Stimulated activated CD8-positive, alpha-beta memory T cell treated with anti-CD3 and anti-CD28 coated beads, Interleukin-4, amount 100 ng/mL, for 4 hours (primary cell): ENCODE measurements at places on chromosomes 13 and 19.

DNA sequence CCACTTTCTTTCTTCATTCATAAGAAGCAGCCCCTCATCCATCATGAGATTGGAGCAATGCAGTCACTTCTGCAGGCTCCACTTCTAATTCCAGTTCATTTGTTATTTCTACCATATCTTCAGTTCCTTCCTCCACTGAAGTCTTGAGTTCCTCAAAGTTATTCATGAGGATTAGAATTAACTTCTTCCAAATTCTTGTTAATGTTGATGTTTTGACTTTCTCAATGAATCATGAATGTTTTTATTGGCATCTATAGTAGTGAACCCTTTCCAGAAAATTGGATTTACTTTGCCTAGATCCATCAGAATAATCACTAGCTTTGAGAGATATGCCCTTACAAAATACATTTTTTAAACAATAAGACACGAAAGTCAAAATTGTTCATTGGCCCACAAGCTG lies 2567.7 kb upstream of the PCDH20 start:
- DNase-seq = no peak

DNA sequence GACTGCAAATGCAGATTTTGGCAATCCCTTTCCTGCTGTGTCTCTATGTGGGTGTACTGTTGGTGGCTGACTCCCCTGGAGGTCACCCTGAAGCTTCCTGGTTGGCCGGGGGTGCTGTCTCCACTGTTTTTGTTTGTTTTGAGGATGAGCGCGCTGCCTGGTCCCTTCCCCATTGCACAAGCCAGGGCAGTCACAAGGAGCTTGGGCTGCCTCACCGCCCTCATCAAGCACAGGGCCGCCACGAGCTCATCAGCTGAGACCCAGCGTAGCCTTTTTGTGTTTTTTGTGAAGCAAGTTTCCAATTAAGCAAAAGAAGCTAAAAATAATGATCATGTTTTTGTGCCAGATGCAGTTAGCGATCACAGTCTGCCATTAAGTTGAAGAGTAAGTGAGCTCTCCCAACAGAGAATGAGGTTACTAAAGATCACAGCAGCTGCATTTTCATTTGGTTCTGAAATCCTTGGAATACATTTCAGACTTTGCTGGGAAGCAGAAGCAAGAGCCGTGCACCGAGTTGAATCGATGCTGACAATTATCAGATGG lies 57.8 kb downstream of the GGACT start:
- DNase-seq = no peak

DNA sequence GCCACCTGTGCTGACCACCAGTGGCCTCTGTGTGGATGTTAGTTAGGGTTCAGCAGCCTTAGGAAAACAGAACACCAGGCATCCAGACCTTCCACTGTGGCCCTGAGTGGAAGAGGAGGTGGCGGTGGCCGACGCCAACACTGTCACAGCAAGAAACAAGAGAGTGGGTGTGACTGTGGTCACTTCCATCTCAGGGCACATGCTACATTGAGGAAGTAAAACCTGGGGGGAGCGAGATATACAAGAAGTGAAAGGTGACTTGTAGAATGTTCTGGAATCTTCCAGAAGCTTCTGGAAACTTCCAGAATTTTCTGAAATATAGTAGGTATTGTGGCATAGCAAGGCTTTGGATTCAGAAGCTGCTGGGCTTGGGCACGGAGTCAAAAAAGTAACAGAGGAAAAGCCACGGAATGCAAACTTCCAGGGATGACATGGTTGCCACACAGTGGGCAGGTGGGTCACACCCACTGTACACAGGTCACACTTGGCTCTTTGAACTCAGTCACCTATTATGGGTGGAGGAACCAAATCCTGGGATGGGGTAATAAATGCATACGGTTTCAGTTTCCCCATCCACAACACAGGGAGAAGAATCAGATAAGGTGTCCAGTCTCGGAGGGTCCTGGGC lies 24.3 kb downstream of the GNG7 start:
- no peak for DNase-seq

DNA sequence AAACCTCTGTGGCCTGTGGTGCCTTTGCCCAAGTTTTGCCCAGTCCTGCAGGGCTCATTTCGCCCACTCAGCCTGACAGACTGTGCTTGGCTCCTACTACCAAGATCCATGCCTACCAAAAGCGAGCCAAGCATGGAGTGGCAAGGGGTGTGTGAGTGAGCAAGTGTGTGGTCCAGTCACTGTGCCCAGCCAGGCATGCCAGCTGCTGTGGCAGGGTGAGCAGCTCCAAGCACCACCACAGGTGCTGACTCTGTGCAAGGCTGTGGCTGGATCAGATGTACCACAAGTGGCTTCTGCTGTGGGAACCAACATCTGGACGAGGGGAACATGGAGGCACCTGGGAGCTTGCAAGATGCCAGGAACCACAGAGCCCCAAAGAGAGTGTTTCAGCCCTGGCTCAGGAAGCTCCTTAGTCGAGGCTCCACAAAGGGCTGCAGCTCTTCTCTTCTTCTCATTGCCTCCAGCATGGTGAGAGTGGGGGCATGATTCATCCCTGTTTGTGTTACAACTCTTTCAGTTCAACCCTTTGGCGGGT lies 1564.2 kb upstream of the MIR17HG start:
- no peak for DNase-seq

GRCh38 chr19:38229585-38230073 lies 5.6 kb upstream of the DPF1 start:
- DNase-seq = no peak

- DNase-seq = peak; percentile 83
These were observed 12.8 kb downstream of the LTBP4 start for GRCh38 chr19:40613690-40614621.

DNA sequence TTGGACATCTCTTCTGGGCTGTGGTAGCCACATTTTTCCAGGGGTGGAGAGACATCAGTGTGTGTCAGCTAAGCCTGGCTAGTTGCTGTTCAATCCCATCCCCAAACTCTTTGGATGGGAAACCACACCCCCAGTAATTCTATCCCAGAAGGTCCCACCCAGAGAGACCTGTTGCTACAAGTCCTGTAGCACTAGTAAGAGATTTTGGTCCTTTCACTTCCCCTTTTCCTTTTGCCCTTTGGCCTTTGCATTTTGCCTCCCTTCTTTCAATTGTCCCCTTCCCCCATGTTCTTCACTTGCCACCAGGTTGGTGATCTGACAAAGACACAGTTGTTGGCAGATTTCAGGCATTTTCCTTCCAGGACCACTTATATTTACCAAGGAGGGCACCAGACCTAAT lies 3.8 kb downstream of the CBY2 start:
- no peak for DNase-seq

DNA sequence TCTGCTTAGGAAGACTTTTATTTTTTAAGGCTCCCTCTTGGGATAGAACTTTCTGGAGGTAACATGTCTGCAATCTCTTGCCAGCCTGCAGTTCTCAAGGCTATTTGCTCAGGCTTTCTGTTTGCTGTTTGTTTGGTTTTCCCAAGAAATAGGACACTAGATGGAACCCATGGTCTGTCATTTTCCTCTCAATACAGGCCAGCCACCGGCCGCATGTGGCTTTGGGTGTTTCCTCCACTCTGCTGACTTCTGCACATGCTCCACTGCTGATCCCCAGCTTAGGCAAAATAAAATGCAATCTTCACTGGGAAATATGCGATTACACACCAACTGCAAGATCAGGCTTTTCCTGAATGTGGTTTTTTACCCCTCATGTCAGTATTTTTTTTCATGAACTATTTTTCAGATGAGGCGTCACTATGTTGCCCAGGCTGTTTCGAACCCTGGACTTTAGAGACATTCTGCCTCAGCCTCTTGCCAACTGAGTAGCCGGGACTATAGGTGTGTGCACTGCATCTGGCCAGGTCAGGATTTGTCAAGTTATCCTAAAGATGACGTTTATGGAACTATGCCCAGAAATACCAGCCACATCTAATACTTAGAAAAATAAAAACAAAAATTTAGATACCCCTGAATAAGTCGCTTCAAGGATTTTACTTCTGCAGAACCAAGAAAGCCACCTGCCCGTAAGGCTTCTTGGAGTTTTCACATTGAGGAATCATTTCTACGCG lies 94.3 kb upstream of the PABPC3 start:
- no peak for DNase-seq

DNA sequence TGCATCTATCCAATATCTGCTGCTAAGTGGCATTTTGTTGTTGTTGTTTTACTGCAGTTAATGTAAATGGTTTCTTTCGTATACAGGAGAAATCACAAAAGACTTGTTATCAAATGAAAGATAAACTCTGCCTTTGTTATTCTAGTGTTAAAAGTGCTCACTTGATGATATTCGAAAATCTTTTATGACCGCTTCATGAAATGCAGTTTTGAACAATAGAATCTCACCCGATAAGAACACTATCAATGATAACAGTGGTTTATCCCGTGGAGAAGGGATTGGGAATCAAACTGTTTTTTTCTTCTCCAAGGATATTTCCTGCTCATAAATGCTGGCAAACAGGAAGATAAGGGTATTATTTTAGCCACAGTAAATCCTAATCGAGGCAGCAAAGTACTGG lies 1366.3 kb downstream of the OLFM4 start:
- DNase-seq = no peak

DNA sequence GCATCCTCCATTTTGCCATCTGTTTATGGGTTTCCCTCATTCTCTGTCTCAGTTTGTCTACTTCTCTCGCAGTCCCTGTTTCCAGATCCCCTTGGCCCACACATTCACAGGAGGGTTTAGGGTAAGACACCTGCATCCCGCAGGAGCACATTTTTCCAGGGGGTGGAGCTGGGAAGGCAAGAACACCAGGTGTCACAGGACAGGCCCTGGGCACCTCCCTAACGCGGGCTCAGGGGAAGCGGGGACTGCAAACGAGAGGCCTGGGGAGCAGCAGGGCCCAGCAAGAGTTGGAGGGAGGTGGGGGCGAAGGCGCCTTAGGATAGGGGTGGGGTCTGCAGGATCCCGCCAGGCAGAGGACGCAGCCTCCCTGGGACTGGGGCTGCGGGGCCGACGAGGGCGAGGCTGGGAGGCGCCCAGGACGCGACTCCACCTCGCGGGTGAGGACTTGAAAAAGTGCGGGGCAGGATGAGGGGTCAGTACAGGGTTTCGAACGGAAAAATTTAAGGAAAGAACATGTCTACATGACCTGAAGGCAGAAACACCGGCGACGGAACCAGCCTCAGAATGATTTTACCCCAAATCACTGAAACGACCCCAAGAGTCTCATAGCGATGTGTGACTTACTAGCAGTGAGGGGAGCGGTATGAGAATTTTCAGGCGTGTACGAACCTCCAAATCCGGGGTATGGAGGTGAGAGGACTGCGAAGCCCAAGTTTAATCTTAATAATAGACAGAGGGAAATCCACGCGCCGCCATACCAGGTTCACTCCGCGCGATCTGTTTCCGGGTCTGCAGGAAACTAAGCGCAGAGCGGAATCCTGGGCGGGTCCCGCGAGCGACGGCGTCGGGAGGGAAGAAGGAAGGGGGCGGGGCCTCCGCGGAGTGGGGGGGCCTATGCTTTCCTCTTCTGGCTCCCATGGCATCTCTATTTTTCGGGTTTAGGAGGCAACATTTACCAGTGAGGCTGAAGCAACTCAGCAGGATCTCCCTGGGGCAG lies 7.1 kb upstream of the ERVV-2 start:
- no peak for DNase-seq

- no peak for DNase-seq
These were observed 8.5 kb downstream of the SPATA13 start for GRCh38 chr13:24168979-24169378.

GRCh38 chr19:51311351-51312257 lies at the start of gene IGLON5:
Gene IGLON5, plus strand, starts transcription at chr19:51311644. Its CDS starts 204 bp downstream, at chr19:51311848.
- DNase-seq = no peak

- no peak for DNase-seq
These were observed 47.5 kb downstream of the GAS6 start for GRCh38 chr13:113816254-113816929.

- DNase-seq = no peak
These were observed 93.3 kb downstream of the OXGR1 start for GRCh38 chr13:96900986-96901385.

GRCh38 chr19:4592445-4592844 lies 33.0 kb upstream of the SEMA6B start:
- DNase-seq = no peak

- DNase-seq = no peak
These were observed 44.5 kb downstream of the VWA8 start for GRCh38 chr13:41916173-41916954.

DNA sequence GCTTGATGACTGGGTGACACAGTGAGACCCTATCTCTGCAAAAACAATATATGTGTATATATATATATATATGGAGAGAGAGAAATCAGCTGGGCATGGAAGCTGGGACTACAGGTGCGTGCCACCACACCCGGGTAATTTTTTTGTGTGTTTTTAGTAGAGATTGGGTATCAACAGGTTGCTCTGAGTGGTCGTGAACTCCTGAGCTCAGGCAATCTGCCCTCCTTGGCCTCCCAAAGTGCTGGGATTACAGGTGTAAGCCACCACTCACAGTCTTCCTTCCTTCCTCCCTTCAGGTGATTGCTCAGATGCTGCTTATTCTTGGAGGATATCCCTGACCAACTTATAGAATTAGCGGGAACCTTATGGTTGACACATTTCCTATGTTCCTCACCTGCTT lies 41.9 kb downstream of the ERICH4 start:
- no peak for DNase-seq

DNA sequence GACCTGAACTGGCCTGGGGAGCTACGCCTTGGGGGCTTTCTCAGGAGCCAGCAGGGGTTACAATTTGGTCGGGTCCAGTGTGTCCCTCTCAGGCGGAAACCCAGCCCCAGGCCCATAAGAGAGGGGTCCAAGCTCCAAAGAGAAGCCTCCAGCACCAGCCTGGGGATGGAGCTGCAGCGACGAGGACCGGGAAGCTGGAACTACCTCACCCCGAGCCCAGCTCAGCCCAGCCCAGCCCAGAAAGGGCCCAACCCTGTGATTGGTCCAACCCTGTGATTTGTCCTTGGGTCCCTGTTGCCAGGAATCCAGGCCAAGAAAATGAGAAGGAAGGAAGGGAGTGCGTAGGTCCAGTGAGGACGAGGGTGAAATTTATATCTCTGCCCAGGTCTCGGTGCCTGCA lies 24.1 kb downstream of the CLEC4M start:
- no peak for DNase-seq
